ENCODE measurements at places on chromosomes 1 and 21.

- DNase-seq, result no peak
These were observed 27.4 kb downstream of the RAD54L start for GRCh38 chr1:46275030-46275337.

- DNase-seq, result no peak
These were observed 37.8 kb upstream of the S1PR1 start for GRCh38 chr1:101198842-101199636.

GRCh38 chr1:160220301-160220700 lies 15.1 kb downstream of the PEA15 start:
- no peak for DNase-seq

DNA sequence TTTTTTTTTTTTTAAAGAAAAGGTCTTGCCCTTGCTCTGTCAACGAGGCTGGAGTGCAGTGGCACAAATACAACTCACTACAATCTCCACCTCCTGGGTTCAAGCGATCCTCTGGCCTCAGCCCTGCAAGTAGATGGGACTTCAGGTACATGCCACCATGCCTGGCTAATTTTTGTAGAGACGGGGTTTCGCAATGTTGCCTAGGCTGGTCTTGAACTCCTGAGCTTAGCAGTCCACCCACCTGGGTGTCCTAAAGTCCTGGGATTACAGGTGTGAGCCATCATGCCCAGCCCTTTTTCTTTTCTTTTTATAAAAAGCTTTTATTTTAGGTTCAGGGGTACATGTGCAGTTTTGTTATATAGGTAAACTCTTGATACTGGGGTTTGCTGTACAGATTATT lies 47.2 kb downstream of the TLR5 start:
- DNase-seq, result no peak

DNA sequence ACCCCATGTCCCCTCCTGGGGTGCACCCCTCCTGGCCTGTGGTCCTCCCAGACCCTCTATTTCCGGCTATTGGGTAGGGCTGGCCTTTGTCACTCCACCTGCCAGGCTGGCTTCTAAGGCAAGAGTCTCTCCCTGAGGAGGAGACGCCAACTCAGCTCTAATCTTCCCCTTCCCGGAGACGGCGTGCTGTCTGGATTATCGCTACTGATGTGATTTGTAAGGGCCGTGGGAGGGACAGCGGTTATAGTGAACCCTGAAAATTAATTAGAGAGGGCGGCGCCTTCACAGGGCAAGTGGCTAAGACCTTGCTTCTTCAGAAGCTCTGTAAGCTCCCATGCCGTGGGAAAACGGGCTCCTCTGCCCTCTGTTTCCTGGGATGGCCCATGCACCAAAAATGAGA lies 207.0 kb upstream of the VAMP3 start:
- no peak for DNase-seq

GRCh38 chr1:180131510-180131909 lies 23.2 kb upstream of the QSOX1 start:
- DNase-seq, result no peak

GRCh38 chr1:99305626-99306025 lies 41.3 kb downstream of the PLPPR4 start:
- DNase-seq, result no peak

DNA sequence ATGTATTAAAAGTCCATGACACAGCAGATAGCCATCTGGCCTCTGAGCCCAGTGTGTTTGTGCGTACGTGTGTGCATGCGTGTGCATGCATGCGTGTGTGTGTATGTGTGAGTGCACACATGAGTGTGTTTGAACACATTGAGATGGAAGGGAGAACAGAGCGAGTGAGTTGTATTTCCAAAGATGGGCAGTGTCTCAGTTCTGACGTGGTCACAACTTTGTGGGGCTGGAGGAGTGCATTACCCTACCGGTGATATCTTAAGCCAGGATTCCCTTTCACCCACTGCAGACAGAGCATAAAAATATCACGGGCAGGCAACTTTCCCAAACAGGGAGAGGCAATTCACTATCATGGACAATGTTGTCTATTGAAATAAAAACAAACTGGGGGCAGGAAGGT lies 27.8 kb downstream of the IRF2BP2 start:
- DNase-seq, result no peak

- DNase-seq, result no peak
These were observed 8.0 kb downstream of the TNFRSF14 start for GRCh38 chr1:2564006-2564814.

DNA sequence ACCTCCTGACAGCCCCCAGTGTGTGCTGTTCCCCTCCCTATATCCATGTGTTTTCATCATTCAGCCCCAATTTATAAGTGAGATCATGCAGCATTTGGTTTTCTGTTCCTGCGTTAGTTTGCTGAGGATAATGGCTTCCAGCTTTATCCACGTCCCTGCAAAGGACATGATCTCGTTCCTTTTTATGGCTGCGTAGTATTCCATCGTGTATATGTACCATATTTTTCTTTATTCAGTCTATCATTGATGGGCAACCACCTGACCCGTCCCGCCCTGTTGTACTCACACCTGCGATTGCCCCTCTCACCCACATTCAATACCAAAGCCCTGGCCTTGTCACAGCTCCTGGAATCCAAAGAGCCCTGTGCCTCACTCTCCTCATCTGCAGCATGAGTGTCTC lies 6.2 kb upstream of the ZNF670 start:
- DNase-seq, result no peak

DNA sequence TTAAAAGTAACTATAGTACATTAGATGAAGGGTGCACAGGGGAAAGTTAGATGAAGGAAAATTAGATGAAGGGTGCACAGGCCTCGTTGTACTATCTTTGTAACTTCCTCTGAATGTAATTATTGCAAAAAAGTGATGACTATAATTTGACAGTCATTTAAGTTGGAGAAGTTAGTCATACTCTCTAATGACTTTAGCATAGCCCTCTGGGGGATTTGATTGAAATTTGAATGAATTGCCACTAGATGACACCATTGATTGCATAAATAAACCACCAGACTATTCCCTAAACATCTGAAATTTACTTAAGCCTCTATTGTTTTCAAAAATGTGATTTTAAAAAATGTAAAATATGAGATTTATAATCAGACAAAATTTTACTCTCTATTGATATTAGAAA lies 102.6 kb downstream of the TPR start:
- DNase-seq, result no peak

DNA sequence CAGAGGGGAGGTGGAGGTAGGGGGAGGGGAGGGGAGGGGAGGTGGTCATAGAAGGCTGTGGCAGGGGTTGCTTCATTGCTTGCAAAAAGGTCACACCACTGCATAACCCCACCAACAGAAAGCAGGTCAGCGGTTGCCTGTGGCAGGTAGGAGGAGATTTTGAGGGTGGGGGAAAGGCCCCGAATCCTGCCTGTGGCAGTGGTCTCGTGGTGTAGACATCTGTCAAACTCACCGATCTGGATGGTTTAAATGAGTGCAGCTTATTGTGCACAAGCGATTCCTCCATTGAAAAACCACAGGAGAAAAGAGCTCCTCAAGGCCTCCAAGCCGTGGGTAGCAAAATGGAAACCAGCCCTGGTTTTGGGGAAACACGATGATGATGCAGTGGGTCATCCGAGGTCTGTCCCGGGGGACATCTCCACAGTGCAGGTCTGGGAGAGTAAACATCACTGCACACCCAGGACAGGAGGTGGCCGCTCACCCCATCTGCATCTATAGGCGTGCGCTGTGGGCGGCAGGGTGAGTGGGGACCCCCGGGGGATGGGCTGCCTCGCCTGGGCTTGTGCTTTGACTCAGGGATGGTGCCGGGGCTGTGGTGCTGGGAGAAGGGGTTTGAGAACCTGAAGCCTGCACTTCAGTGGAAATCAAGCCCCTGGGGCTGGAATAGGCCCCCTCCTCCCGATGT lies 112.3 kb downstream of the CRYAA start:
- DNase-seq, result no peak
